ENCODE measurements at places on chromosomes 6 and 20.
A peak's percentile ranks its signal among the peaks of the same experiment; 100 is the strongest.

GRCh38 chr6:16430391-16431089 lies 192.2 kb downstream of the GMPR start:
- DNase-seq = no peak

DNA sequence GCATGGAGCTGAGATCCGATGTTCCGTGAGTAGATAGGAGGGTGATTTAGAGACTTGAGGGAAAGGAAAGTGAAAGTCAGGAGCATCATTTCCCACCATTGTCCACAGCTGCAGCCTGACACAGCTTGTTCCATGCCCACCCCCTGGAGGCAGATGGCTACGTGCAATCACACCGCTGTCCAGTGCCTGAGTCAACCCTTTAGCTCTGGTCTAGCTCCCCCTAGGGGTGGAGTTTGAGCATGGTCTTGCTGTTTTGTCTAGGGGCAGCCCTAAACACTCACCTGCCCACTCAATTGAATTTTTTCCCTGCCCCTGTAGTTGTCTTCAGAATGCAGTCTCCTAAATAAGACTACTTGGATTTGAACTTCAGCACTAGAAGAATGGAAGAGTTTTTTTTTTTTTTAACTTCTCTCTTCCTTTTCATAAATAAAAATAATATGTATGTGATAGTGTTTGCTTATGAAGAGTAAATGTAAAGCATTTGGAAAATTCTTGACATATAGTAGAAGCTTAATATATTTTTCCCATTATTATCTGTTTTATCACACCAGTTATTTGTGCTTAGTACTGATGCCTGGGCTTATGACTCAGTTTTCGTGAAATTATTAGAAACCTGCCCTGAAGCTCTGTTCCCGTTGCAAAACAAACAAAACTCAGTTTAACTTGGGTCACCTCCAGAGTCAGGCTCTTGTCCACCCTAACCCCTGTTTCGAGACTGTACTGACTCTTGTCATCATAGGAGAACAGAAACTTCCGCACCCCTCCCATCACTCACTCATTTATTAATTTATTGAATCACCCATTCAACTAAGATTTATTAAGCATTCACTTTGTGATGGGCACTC lies 814.8 kb downstream of the MAFB start:
- DNase-seq = peak; percentile 42

DNA sequence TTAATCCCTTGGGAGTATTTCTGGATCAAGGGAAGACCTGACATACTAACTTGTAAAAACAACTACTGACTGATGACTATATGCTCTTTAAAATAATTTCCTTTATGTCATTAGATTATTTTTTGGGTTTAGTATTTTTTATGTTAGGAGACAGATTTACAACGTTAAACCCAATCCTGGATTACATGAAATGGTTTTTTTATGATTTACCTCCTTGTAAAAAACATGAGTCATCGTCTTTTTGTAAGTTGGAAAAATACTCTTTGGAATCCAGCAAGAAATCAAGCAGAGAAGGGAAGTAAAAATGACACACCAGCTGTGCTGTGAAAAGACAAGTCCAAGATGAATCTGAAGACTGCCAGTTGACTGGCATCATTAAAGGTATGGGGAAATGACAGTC lies 6.7 kb downstream of the STK4 start:
- no peak for DNase-seq

GRCh38 chr20:44532259-44532980 lies 10.6 kb upstream of the SERINC3 start:
- DNase-seq = no peak

DNA sequence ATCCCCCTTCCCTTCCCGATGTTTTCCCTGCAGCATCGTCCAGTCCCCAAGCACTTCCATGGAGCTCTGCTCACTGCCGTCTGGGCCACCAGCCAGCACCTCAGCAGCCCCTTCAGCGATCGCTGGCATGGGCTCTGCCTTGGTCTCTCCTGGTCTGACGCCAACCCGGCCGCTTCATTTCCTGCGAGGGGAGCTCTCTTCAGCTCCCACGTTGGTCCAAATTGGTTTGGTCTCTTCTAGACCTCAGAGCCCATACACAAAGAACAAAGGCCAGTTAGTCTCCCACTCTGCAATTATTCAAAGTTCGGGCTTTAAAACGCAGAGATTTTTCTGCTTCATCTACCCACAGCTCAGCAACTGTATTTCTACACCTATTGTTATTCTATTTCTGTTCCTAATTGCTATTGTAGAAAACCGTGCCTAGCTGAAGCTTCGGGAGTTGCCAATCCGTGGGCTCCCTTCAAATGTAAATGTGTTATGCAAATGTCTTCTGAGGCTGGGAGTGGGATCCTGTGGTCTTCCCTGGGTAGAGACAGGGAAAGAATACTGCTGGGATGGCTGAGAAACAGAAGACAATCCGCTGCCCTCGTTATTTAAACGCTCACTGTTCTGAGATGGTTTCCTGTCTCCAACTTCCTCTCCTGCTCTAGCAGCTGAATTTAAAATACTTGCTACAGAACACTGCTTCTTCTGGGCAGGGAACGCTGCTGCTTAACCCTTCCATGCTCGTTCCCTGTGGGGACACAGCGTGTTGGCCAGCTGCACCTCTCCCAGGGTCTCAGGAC lies 154.2 kb upstream of the QKI start:
- DNase-seq = no peak

GRCh38 chr6:75219263-75219662 lies 13.4 kb upstream of the COL12A1 start:
- DNase-seq = no peak

DNA sequence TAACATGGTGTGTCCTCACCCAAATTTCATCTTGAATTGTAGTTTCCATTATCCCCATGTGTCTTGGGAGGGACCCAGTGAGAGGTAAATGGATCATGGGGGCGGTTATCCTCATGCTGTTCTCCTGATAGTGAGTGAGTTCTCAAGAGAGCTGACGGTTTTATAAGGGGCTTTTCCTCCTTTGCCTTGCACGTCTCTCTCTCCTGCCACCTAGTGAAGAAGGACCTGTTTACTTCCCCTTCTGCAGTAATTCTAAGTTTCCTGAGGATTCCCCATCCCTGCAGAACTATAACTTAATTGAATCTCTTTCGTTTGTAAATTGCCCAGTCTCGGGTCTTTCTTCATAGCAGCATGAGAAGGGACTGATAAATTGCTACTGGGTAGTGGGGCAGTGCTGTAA lies 789.3 kb downstream of the FRK start:
- DNase-seq = no peak

DNA sequence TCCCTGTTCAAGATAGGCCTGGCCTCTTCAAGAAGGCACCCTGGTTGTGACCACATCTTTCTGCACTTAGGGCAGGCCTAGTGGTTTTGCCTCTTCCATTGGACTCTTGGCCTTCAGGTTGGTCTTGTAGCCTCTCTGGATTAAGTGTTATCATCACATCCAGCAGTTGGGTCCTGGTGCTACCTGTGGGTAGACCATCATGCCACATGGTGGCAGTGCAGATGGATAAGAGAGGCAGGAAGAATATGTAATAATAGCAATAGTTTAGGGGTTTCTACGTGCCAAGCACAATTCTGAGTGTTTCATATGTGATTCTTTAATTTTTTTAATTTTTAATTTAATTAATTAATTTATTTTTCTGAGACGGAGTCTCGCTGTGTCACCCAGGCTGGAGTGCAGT lies 28.5 kb upstream of the SNRPB2 start:
- DNase-seq = no peak

GRCh38 chr6:87995461-87995860 lies 52.2 kb upstream of the SPACA1 start:
- DNase-seq = no peak

- DNase-seq = no peak
Measured at GRCh38 chr20:7798176-7798575, 142.1 kb downstream of the HAO1 start.

DNA sequence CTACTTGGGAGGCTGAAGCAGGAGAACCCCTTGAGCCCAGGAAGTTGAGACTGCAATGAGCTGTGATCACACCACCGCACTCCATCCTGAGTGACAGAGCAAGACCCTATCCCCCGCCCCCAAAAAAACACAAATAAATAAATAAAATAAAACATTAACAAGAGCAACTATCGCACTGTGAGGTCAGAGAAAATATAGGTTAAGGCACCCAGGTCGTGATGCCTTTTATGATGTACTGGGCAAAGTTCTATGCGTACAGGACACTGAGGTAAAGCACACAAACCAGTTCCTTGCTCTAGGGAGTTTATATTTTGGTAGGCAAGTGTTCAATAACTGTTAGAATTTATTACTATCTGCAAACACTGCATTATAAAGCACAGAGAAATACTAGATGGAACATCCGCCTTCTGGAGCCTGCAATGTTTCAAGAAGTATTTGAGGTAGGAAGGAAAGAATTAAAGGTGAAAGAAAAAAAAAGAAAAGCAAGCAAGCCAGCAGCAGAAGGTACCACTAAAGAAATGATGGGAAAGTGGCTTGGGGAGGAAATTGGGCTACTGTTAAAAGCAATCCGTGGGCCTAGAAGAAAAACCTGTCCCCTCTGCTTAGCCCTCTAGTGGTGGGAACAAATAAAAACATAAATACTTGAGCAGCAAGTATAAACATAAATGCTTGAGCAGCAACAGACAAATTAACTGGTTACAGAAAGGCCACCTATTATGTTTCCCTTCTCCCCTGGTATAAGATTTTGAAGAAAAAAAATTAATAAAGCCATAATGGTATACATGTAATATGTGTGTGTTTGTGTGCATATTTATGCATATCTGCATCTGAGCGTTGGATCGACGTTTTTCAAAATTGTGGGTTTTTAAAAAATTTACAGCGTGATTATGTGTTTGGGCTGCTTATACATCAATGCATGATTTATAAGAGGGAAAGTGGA lies 128.0 kb downstream of the PHACTR1 start:
- no peak for DNase-seq

DNA sequence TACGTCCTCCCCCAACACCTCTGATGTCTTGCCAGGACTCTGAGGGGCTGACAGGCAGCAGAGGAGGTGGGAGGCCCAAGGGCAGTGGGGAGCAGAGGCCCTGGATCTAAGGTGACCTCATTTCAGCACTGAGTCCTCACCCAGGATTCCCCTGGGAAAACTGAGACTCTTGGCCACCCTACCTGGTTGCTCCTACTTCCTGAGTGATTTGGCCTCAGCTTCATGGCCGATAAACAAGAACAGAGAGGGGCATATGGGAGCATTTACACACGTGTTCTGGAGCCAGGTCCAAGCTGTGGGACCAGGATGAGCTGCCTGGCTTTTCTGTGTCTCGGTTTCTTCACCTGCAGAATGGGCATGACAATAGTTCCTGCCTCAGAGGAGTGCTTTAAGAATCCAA lies 133.8 kb downstream of the ANKRD60 start:
- no peak for DNase-seq

DNA sequence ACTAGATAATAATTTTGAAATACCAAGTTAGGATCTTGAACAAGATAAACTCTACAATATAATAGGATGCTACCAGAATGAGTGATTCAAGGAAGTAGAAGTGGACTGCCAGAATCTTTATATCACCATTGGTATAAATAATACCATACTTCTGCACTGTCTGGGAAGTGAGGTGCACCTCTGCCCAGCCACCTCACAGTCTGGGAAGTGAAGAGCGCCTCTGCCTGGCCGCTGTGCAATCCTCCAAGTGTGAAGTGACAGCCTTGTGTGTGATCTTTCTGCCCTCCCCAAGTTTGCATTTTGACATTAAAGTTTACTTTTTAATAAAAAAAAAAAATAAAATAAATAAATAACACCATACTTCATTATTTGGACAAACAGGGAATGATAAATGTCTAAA lies 18.8 kb downstream of the LATS1 start:
- no peak for DNase-seq

DNA sequence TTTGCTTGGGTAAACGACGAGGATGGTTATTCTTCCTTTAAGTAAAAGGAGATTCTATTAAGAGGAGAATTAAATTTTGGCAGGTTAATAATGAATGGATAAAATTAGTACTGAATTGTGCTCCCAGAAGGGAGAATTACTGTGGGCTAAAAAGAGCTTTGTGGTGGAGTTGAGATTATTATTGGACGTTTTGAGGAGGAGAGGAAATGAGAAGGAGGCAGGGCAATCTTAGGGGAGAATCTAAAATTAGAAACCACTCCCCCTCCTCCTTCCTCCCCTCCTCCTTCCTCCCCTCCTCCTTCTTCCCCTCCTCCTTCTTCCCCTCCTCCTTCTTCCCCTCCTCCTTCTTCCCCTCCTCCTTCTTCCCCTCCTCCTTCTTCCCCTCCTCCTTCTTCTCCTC lies 331.8 kb downstream of the PRL start:
- no peak for DNase-seq

GRCh38 chr6:118444796-118445195 lies 103.3 kb upstream of the PLN start:
- no peak for DNase-seq

DNA sequence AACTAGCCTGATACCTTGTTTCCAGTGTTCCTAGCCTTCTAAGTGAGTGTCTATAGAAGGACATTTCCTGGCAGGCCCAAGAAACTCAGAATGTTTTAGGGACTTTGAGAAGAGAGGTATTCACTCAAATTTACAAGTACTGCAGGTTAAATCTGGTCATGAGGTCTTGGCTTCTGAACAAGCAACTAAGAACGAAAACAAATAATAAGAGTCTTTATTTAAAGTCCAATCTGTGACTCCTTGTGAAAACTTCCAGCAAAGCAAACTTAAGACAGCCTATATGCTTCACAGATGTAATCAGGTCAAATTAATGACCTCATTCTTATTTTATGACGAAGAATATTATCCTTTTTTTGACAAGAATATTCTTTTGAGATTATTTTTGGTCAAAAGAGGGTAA lies 79.4 kb upstream of the PRSS16 start:
- no peak for DNase-seq

GRCh38 chr6:100445512-100445911 lies 19.2 kb downstream of the SIM1 start:
- DNase-seq = no peak

Measured in NCI-H446 treated with DMSO at 0.1 percent for 48 hours (cell line).